ENCODE measurements at places on chromosomes 16 and 17.

- no peak for DNase-seq
Observed at GRCh38 chr16:23968176-23968575, 132.4 kb downstream of the PRKCB start.

GRCh38 chr17:77802811-77803220, 155.7 kb upstream of the TNRC6C start:
- DNase-seq = no peak

- DNase-seq = peak; percentile 59
Observed at GRCh38 chr16:24036614-24037013, 200.8 kb downstream of the PRKCB start.

- DNase-seq = no peak
Observed at GRCh38 chr16:83727018-83727417, 80.8 kb upstream of the HSBP1 start.

GRCh38 chr16:88634141-88634993, 4.0 kb upstream of the IL17C start:
- DNase-seq = peak; percentile 58

- no peak for DNase-seq
Observed at GRCh38 chr16:28290859-28291254, 1.5 kb upstream of the SBK1 start.

- no peak for DNase-seq
Observed at GRCh38 chr17:62706598-62707424, 79.3 kb downstream of the MRC2 start.

DNA sequence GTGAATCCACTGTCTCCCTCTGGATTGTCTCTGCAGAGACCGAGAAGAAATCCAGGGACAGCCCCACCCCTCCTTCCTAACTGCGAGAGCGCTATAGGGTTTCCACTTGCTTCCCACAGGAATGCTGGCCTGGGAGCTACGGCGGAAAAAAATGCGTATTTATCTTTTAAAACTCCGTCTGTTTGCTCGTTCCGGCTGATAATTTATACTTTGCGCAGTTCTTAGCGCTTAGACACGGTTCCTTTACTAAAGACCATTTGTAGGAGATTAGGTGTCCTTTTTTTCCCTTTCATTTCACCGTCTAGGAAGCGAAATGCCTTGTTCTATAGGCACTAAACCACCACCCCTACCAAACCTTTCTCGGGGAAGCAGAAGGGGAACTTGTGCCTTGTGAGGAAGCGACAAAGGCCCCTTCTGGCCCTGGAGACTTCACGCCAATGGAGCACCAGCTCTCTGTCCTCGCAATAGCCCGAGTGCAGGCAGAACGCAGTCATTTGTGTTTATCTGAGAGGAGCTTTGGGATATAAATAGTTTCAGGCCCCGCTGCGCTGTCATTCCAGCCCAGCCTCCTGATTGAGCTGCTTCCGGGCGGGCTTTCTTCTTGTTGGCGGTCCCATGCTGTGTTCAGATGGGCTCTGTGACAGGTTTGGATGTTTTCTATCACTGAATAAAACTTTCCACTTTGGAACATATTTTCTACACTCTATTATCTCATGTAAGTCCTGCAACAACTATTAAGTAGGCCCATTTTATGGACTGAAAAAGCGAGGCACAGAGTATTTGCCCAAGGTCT, 791 bp upstream of the SUPT4H1 start:
- DNase-seq = peak; percentile 25

DNA sequence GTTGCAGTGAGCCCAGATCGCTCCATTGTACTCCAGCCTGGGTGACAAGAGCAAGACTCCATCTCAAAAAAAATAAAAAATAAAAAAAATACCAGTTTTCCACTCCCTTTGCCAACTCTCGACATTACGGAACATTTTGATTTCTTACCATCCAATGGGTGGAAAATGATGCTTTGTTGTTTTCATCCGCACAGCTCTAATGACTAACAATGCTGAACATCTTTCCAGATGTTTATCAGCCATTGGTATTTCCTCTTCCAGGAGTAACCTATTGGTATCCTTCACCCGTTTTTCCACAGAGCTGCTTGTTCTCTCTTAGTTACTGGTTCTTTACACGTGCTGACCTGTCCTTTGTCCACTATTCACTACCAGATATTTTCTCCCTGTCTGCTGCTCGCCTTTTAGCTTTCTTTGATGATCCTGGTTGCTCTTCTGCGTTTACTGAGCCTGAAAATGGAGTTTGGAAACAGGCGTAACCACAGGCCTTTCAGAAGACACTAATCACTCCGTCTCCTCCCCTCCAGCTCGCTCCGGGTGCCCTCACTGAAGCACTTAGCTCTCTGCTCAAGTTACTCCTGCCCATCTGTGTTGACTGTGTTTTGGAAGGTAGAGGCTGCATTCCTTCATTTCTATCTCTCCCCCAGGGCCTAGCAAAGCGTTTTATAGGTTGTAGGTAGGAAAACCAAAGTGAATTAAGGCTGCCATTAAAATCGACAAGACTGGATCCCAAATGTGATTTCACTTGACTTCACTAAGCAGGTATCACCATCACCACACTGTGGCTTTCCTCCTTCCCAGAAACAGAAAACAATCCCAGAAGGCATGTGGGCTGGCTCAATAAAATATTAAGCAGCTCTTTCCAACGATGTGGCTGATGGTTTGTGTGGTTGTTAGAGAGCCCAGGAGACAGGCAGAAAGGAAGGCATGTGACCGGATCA, 8.9 kb downstream of the SHPK start:
- DNase-seq = no peak

- no peak for DNase-seq
Observed at GRCh38 chr17:75370286-75370915, 35.1 kb downstream of the GRB2 start.

DNA sequence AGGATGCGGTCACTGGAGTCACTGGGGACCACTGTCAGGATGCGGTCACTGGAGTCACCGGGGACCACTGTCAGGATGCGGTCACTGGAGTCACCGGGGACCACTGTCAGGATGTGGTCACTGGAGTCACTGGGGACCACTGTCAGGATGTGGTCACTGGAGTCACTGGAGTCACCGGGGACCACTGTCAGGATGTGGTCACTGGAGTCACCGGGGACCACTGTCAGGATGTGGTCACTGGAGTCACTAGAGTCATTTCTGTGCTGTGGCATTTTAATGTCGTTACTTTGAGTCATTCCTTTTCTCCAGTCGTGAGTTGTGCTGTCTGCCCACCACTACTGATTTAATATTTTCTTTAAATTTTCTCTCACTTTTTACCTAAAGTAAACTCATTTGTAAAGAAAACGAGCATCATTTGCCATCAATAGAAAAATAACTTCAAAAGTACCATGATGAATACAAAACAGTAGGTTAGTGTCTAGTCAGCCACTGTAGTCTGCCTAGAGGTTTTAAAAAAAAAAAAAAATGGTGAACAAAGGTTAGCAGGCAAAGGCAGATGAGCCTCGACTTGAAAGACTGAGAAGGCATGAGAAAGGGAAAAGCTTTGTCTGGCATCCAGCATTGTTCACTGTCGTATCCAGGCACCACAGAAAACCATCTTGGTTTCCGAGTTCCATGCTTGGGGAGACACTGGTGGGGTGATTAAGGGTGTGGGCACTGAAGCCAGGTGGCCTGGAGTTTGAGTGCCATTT, 346.6 kb downstream of the SNX29 start:
- DNase-seq = peak; percentile 41

- no peak for DNase-seq
Observed at GRCh38 chr17:45919136-45919535, 24.8 kb downstream of the MAPT start.

- no peak for DNase-seq
Observed at GRCh38 chr17:40313668-40314583, 4.9 kb downstream of the RARA start.

DNA sequence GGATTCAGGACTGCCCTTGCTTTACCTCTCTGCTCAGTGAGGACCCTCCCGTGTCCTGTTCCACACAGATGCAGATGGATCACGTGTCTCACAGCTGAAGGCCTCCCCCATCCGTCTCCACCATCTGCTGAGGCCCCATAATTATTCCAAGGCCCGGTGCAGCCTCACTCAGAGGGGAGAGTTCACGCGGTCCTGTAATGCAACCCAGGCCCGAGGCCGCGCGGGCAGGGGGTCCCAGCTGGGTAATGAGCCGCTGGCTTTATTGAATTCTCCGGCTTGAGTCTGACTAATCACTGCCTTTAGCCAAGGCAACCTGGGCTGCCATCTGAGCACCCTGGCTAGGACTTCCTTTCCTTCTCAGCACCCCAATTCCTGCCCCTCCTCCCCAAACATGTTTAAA, 4.4 kb upstream of the WFIKKN2 start:
- DNase-seq = no peak

DNA sequence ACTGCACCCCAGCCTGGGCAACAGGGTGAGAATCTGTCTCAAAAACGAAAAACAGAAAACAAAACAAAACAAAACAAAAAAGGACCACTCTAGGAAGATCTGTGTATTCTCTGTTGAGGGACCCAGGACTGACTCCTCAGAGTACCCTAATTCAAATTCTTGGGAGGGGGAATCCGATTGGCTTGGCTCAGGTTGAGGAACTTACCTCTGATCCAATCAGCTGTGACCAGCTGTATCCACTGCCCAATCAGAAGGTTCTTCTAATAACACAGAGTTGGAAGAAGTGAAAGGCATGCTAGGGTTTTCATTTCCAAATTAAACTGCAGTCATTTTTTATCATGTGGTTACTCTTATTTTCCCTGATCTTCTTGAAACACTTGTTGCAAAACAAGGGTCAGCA, 105.9 kb upstream of the CACNG3 start:
- DNase-seq = no peak

GRCh38 chr17:76884995-76885893, 17.0 kb downstream of the MGAT5B start:
- DNase-seq = no peak

GRCh38 chr16:16161319-16161718, 62.0 kb downstream of the ABCC6 start:
- no peak for DNase-seq

GRCh38 chr16:53898993-53899392, 195.0 kb downstream of the FTO start:
- DNase-seq = no peak

DNA sequence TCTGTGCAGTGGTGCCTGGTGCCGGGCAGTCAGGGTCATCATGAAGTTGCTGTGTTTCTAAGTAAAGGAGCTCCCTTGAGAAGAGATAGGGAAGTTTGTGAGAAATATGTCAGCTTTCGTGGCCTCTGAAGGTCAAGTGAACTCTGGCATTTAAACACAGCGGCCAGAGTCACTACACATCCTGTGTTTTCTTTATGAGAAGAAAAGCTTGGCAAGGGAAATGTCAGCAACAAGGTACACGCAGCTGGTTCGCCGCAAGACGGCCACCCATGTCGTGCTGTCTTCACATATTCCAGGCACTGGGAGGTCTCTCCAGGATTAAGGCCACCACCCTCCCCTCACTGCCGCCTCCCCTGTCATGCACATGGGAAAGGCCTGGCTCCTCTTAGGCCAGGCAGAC, 33.2 kb upstream of the PEMT start:
- DNase-seq = no peak

DNA sequence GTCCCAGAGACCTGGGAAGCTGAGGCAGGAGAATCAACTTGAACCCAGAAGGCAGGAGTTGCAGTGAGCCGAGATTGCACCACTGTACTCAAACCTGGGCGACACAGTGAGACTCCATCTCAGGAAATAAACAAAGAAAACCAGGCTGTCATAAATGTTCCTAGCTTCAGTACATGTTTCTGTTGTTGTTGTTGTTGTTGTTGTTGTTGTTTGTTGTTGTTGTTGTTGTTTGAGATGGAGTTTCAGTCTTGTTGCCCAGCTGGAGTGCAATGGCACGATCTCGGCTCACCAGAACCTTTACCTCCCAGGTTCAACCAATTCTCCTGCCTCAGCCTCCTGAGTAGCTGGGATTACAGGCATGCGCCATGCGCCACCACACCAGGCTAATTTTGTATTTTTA, 452.5 kb downstream of the HS3ST3B1 start:
- DNase-seq = no peak

- DNase-seq = no peak
Observed at GRCh38 chr16:62661435-62661834, 625.2 kb upstream of the CDH8 start.

GRCh38 chr17:28395426-28395825, 10.6 kb downstream of the SLC46A1 start:
- no peak for DNase-seq

DNA sequence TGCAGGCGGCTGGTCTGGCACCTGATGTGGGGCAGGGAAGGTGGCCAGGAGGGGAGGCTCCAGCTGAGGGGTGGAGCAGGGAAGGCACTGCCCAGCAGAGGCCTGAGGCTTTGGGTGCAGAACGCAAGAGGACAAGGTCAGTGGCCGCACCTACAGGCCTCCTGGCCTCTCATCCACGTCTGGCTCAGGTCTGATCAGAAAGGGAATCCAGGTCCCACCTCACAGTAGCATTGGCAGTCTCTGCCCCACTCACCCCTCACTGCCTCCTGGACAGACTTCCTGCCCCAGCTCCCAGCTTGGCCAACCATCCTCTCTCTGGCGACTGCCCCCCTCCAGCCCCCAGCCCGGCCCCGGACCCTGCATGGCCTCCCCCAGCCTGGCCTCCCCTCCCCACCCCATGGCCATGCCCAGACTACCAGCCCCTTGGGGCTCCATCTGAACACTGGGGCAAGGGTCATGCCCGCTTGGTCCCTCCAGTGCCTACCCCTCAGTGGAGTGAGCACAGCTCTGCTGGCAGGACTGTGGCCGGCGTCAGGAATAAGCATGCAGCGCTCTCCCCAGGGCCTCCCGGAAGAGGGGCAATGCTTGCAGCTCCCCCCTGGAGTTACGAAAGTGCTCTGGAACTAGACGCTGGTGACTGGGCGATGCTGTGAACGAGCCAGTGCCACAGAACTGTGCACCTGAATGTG, 4.6 kb downstream of the UTS2R start:
- no peak for DNase-seq

- no peak for DNase-seq
Observed at GRCh38 chr16:2858245-2859025, 465 bp upstream of the PRSS22 start.

GRCh38 chr17:77213778-77214132, 73.0 kb downstream of the SEC14L1 start:
- no peak for DNase-seq

DNA sequence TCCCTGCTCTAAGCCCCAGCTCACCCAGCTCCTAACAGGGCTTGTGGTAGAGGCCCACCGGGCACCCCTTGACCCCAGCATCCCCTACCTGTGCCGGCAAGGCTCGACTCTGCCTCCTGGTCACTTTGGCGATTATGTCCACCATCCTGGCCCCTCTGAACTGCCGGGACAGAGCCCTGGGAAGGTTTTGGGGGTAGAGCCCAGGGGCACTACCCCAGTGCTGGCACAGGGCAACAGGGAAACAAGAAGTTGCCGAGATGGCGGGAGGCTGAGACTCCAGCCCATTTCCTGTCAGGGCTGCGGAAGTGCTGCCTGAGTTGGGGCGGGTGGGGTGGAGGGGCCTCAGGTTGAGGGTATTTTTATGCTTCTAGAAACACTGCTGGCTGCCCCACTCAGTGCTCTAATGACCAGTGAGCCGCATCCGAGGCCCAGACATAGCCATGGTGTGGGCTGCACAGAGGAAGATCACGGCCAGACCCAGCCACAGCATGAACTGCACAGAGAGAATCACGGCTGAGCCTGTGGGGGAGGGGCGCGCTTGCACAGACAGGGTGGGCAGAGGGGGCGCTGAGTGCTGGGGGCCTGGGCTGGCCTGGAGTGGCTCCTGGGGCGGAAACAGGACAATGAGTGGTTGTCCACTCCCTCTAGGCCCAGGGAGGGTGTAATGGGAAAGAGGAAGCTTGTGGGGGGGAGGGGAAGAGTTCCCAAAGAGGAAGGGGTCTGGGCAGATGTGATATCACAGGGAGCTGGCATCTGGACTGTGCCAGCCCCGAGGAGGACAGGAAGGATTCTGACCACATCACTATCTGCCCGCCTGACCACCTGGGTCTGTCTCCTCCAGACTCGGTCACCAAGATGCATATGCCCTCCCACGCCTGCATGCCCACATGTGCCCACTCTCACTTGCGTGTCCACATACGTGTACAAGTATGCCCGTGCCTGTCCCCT, 22.3 kb downstream of the ARHGAP27 start:
- peak; percentile 64 for DNase-seq
